Activated CD4-positive, alpha-beta T cell treated with anti-CD3 and anti-CD28 coated beads for 1 hour (primary cell): ENCODE measurements at places on chromosomes 2 and 18.
A peak's percentile ranks its signal among the peaks of the same experiment; 100 is the strongest.

DNA sequence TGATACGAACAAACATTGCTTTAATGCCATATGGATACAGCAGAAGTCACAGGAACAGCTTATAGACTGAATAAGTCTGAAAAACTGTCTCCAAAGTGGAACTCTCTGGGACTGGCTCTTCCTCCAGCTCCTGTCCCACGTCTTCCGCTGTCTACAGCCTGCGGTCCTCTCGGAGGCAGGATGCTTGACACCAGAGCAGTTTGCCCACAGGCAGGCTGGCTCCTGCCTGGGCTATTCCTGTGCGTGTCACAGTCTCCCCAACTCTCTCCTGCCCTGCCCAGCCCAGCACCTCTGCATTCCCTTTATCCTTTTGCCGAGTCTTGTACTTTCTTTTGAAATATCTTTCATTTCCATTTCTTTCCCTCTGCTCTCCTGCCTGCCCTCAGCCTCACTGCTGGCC lies 234.1 kb downstream of the FHOD3 start:
- no peak for DNase-seq

DNA sequence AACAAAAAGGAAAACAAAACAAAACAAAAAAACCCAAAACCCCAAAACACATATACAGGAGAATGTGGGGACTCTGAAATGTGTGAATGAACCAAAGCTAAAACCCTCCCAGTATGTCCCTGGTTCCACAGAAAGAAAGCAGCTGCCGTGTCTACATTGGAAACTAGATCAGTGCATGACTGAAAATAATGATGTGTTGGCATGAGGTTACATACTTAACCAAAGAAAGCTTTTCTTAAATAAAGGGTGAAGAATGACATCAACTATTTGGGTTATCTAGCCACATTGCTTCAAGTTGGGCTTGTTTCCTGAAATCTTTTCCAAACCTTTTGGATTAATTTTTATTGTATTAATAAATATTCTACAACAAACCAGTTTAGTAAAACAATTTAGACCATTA lies 91.9 kb upstream of the FN1 start:
- no peak for DNase-seq

DNA sequence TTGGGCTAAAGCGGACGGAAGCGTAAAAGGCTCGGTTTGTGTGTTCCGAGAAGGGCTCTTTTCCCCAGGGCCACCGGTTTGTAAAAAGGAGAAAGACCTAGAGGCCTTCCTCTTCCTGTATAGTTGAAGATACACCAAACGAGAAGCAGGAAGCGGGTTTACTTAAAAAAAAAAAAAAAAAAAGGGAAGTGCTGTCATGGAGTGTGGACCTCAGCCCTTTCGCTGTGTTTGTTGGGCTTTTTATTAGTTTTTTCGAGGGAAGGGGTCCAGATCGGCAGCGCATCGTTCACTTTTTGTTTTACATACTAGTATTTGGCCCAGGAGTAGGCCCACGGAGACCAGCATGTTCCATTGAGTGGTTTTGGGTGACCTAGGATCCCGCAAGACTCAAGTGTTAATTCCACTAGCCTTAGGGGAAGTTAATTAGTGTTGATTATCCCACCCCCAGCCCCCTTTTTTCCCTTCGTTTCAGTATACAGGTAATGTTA lies 676 bp downstream of the ACTR2 start:
- no peak for DNase-seq

- DNase-seq, result no peak
Measured at GRCh38 chr2:230011617-230012016, 57.1 kb downstream of the SLC16A14 start.

- DNase-seq, result no peak
Measured at GRCh38 chr2:137964859-137965459, 686 bp downstream of the HNMT start.

- DNase-seq, result no peak
Measured at GRCh38 chr2:128291161-128291843, 27.4 kb downstream of the HS6ST1 start.

DNA sequence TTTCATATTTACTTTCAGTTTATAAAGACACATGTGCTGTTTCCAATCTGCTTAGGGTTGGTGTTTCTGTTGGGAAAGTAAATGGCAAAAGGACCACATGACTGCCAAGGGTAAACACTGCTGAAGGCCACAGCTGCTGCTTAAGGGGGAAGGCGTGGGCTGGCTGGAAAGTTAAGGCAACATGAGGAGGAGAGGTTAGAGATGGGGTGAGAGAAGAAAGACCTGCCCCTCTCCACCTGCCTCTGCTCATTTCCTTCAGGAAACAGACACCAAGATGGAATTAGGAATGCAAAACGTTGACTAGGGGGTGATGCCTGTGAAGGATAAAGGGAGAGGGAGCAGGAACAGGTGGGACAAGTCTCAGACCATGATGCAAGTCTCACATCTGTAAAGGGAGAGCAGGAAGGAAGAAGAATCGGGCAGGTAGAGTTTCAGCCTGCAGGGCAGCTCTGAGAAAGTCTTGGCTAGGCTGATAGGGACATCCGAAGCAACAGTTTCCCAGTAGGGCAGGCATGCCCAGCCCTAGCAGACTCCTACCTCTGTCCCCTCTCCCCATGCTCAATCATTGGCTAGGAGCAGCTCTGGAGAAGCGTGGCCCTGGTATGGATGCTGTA lies 86.0 kb downstream of the CDC42EP3 start:
- no peak for DNase-seq

DNA sequence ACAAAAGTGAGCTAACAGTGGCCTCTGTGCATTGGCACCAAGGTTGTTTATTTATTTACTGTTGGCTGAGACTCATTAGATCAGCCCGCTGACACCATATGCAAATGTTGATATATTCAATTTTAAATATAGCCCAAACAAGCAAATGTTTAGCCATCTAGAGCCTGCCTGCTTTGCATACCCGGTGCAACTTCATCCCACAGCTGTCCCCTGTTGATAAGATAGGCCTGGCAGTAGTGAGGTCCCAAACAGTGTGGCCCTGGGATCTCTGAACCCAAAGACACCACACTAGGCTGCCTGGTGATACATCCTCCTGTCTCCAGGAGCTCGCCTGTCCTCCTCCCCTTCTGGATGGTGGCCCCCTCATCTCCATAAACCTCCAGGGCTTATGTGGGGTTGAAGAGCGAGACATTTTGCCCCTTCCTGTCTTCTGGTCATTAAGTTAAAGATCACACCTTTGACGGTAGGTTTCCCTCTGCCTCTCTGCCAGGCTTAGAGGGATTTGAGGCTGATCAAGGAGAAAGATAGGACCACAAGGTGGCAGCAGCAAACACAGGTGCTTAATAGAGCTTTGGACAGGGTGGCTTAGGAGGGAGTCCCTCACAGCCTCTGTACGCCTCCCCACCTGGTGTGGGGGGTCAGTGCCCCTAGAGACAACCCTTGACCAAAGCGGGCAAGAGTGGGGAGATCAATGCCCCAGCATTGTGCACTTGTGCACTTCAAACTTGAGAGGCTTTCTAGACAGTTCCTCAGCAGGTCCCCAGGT lies 23.7 kb upstream of the MYO5B start:
- DNase-seq, result peak; percentile 16

DNA sequence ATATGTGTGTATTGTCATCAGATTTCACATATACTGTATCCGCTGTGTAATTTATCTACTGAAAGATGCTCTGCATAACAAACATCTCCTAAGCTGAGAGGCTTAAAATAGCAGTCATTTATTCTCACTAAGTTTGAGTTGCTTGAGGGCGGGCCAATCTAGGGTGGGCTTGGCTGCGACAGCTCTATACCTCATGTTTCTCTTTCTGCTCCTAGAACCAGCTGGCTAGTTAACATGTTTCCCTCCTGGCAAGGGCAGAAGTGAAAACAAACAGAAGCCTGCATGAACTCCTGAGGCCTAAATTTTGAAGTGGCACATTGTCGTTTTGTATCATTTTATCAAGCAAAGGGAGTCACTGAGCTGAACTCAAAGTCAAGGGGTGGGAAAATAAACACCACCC lies 585.0 kb upstream of the VRK2 start:
- no peak for DNase-seq

DNA sequence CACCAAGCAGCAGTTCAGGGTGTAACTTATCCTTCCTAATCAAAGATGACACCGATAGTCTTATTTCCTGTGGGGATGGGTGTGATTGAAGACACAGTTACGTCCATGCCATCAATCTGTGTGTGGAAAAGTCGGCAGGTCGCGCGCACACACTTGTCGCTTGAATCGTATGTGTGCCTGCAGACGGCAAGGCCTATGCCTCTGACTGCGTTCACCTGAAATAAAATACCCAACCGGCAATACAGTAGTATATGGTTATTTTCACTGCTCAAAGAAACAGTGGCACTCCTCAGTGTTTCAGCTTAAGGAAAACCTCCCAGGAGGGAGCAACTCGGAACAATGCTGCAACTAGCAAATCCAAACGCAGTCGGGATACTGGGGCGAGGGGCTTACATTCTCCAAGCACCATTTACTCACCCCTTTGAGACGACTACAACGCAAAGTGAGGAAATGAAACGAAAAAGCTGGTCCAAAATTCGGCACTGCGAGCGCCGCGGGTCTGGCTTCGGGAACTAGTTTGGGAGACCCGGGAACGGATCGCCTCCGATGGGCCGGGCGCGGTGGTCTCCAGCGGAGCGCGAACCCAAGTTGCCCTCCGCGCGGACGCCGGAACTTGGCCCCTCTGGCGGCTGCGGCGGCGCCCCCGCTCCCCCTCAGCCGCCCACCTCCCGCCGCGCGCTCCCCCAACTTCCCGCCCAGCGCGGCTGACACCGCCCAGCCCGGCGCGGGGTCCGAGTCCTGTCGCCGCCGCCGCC lies 675 bp downstream of the PRKD3 start:
- peak; percentile 19 for DNase-seq

GRCh38 chr18:22485808-22486244 lies 68.1 kb upstream of the CTAGE1 start:
- no peak for DNase-seq

GRCh38 chr2:36965751-36966369 lies 476 bp downstream of the STRN start:
- no peak for DNase-seq

- DNase-seq, result no peak
Measured at GRCh38 chr18:5197032-5197434, at the start of gene AKAIN1. TSS of gene AKAIN1 (minus strand) at chr18:5197257. CDS start at chr18:5197053, 204 bp downstream.

DNA sequence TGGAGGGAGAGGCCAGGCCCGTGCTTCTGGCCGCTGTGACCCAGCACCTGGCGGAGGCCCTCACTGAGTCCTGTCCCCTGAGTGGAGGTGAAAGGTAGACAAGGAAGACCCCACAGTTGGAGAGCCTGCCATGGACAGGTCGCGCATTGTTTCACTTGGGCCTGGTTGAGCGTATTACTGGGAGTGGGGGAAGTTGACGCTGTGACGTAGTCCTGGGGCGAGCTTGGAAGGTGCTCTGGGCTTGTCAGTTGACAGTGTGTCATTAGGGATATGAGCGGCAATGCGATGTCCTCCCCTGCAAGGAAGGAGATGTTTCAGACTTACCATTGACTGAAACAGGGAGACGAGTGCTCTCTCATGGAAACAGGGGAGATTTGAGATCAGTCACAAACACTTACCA lies 127.1 kb downstream of the SH3RF3 start:
- DNase-seq, result peak; percentile 1

DNA sequence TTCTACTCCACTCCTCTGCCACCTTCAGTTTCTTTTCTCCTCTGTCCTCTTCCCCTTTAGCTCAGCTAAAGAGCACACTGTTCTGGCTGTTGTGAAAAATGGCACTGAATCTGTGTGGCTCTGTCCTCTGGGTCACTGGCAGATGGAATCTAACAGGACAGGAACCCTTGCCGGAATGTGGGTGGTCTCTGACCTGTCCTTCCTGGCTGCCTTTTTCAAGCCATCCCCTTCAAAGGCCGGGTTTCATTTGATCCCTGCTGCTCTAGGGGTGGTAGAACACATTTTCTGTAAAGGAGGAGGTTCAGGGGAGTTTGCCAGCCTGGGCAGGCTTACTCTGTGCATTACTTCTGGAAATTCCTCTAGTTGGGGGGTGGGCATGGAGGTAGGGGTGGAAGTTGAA lies 29.9 kb downstream of the MTCL1 start:
- DNase-seq, result no peak

DNA sequence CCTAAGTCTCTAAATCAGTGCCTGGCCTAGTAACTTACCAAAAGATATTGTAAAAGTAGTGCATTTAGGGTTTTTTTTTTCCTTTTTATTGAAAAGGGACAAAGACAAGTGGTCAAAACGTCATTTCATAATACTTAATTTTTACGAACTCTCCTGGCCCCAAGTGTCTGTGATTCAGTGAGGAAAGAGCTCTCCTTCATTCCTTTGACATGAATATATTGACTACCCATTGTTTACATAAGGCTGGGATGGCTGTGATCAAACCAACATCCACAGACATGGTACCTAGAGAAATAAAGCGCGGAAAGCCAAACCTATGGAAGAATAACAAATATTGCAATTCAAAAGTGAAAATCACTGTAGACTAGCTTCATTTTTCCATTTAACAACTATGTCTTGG lies 198.4 kb downstream of the BABAM2 start:
- no peak for DNase-seq

DNA sequence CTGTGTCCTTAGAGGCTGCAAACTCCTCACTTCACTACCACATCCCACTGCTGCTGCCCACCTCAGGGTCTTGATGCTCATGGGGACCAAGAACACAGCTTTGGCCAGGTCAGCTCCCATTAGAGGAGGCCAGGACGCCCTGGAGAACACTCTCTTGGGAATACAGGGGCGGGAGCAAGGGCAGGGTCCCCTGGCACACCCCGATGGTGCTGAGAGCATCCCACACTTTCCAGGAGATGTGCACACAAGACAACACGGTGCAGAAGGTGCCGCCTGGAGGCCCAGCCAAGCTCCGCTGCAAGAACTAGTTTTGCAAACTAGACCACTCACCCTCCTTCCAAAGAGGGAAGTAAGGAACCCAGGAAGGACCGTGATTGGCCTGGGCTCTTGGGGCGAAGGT lies 304.4 kb upstream of the SALL3 start:
- no peak for DNase-seq

GRCh38 chr2:19682493-19682892 lies 219.3 kb downstream of the TTC32 start:
- no peak for DNase-seq

DNA sequence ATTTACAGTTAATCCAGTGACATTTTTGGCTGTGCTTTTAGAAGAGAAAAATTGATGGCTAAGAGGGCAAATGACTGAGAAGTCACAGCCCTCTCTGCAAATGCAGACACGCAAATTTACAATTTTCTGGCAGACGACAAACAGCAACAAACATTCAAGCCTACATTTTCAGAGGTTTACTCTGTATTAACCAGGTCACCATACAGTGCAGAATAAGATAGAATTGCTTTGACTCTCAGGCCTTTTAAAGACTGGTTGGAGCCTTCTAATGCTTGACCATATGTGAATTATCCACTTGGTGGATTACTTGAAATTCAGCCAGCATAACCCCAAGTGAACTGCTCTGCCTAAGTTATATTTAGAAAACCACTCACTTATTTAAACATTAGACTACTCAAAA lies 280.9 kb upstream of the STON1 start:
- DNase-seq, result no peak
